ENCODE measurements at places on chromosomes 3 and 15. TPM values are rescaled to one million over a fixed set of nuclear protein-coding genes. Genes with fewer than 3 reads are reported as not detected.

DNA sequence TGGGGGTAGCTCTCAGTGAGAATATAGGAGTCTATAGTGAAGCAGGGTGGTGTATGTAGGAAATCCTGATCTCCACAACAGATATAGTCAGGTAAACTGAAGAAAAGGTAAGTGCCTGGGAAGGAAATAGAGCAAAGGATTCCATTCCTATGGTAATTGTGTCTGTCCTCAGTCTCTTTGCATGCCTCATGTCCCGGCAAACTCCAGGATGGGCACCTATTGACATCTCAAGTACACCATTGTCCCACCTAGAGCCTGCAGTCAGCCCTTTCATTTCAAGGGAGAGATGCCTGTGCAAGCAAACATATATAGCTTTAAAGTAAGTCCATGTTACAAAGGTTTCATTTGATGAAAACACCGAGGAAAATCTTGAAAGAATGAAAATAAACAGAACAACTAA is 257.7 kb upstream of the AZI2 start:
- no peak for DNase-seq

GRCh38 chr3:122555275-122556071 is 8.6 kb downstream of the PARP9 start:
- DNase-seq: no peak

DNA sequence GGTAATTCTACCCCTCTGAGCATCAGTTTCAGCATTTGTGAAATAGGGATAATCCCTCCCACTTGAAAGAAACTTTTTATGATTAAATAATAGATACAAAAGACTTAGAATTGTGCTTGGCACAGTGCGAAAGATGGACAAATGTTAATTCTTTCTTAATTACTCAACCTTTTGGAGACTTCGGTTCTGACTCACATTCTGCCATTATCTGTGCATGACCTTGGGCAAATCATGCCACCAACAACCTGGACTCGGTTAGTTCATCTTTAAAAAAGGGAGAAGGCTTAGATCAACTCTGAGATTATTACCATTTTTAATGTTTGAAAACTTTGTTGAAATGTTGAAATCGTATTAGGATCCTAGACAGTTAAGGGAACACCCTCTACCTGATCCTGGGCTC is 40.6 kb upstream of the POLR2M start:
- no peak for DNase-seq

GRCh38 chr3:643376-643775 is 446.8 kb downstream of the CHL1 start:
- DNase-seq: no peak

GRCh38 chr3:188343894-188344293 is 189.9 kb downstream of the LPP start:
- DNase-seq: no peak

DNA sequence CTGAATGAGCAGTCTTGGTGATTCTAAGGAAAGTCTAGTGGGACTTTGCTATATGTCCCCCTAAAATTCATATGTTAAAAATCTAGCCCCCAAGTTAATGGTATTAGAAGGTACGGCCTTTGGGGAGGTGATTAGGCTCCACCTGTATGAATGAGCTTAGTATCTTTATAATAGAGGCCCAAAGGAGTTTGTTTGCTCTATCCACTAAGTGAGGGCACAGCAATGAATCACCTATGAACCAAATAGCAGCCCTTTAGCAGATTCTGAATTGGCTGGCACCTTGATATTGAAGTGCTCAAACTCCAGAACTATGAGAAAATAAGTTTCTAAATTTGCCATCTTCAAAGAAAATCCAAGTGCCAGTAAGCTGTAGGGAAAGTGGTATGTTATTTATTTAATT is 187.9 kb downstream of the SUCNR1 start:
- DNase-seq: no peak

GRCh38 chr15:25345943-25346342 is 92.9 kb downstream of the UBE3A start:
- DNase-seq: no peak

The DBR1 gene
- polyA plus RNA-seq: 9.6 TPM

The LRRC49 gene
- not detected for polyA plus RNA-seq

The GOLGA8S gene
- not detected for polyA plus RNA-seq

The SERINC4 gene
- polyA plus RNA-seq: 0.23 TPM

The TSC22D2 gene
- 11.4 TPM for polyA plus RNA-seq
